ENCODE measurements at places on chromosomes 11 and 22. TPM values are rescaled to one million over a fixed set of nuclear protein-coding genes. Genes with fewer than 3 reads are reported as not detected.

GRCh38 chr11:57335023-57335342 lies 709 bp downstream of the SSRP1 start:
- no peak for DNase-seq

DNA sequence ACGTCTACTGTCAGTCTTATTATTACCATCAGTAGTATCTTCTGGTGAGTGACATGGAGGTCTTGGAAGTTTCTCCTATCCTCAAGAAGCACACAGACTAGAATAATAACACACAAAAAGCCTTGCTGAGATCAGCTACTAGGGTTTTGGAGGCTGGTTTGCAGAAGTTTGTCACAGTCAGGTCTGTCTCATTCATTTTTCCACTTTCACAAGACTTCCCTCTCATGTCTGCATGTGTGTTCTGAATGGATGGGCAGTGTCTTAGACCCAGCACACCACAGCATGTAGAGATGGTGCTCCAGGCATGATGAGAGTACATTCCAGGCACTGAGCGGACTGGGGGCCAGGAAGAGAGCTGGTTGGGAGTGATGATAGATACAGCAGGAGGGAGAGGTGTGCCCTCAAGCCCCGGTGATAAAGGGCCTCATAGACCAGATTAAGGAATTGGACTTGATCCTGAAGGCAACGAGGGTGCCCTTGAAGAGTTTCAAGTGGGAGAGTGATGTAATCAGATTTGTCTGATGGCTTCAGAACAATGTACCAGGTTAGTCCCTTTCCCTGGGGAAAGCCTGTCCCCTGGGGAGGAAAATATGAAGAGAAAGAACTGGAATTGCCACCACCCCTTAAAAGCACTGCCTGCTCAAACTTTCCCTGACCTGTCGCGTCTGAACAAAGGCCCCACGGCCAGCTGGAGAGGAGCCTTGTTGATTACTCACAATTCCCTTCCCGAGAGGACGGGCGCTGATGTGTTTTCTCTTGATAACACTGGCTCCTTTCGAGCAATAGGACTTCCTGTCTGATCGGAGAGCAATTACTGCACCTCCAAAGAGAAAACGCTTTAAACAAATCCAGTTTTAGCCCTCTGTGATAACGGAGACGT lies 45.1 kb upstream of the LMO2 start:
- no peak for DNase-seq

- no peak for DNase-seq
Observed at GRCh38 chr22:23787600-23787896, 782 bp downstream of the SMARCB1 start.

- no peak for DNase-seq
Observed at GRCh38 chr11:61978703-61979661, 11.5 kb upstream of the FTH1 start.

DNA sequence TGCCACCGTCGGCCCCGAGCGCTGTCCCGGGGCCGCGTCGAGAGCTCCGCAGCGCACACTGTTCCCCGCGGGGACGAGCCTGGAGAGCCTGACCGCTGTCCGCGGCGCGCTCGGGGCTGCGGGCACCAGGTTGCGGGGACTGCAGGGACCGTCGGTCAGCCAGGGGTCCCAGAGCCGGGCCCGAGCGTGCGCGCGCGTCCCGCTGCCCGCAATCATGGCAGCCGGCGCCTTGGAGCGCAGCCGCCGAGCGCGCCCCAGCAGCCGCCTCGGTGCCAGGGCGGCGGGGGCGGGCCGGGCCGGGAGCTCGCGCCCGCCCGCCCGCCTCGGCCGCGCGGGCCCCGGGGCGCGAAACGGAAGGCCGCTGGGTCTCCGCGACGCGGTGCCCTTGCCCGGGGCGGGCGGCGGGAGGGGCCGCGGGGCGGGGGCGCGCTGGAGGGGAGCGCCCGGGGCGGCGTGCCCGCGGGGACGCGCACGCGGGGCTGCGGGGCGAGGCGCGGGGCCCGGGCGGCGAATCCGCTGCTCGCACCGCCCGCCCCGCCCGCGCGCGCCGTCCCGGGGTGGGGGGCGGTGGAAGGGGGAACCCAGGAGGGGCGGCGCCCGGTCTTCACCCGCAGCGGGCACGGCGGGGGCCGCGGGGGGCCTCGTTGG lies 79.4 kb upstream of the PPARA start:
- DNase-seq: peak; percentile 38

DNA sequence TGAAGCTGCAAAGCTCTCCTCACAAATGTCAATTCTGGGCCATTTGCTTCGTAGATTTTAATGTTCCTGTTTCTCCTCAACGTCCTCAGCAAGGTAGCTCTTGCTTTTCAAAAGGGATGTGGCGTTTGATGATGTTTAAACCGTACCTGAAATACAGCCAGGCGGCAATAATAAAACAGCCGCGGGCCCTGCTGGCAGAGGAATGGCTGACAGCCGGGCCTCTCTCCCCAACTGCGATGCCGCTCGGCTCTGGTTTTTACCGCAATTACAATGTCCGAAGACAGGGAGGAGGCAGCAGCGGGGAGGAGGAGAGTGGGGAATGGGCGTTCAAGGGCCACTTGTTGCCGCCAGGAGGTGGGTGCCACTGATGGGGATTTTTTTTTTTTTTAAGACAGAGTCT lies 27.5 kb downstream of the MACROD1 start:
- no peak for DNase-seq

DNA sequence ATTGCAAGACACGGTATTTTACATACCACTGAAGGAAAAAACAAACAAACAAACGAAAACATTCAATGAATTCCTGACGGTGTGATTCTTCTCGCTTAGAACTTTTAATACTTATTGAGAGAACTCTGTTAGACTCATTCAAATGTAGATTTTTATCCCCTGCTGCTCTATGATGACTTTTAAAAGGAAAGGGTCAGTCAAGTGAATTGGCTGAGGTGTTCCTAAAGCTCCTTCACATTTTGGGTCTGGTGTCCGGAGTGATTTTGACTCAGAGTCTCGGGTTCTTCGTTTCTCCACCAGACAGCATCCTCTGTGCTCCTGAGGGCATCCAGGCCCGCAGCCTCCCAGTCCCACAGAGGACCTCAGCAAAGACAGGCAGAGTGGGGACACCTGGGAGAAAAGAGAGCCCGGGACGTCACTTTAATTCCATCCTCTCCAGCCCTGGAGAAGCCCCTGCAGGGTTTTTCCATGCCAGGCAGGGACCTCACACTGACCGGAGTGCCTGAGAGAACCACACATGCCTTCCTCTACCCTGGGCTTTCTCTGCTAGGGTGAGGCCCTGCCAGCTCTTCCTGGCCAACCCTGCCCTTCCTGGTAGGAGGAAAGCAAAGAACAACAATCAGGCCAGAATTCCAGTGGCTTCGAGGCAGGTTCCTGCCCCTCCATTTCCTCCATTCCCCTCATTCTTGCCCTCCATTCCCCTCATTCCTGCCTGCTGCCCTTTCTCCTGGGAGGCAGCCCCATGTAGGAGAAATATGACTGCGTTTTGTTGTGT lies 1.4 kb upstream of the CSF2RB start:
- DNase-seq: no peak

The MMP12 gene
- 2.3 TPM for polyA plus RNA-seq

The ILK gene
- 167 TPM for polyA plus RNA-seq
